ENCODE measurements at places on chromosomes 16 and 17.

DNA sequence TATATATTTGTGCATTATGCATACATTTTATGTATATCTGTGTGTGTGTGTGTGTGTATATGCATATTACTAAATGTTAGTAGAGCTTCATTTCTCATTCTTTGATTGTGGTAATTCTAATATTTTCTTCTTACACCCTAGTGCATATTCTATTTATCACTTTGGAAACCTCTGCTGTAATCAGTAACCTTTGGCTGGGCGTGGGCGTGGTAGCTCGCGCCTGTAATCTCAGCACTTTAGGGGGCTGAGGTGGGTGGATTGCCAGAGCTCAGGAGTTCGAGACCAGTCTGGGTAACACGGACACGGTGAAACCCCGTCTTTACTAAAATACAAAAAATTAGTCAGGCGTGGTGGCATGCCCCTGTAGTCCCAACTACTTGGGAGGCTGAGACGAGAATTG lies 26.9 kb downstream of the CPSF4L start:
- DNase-seq = no peak

DNA sequence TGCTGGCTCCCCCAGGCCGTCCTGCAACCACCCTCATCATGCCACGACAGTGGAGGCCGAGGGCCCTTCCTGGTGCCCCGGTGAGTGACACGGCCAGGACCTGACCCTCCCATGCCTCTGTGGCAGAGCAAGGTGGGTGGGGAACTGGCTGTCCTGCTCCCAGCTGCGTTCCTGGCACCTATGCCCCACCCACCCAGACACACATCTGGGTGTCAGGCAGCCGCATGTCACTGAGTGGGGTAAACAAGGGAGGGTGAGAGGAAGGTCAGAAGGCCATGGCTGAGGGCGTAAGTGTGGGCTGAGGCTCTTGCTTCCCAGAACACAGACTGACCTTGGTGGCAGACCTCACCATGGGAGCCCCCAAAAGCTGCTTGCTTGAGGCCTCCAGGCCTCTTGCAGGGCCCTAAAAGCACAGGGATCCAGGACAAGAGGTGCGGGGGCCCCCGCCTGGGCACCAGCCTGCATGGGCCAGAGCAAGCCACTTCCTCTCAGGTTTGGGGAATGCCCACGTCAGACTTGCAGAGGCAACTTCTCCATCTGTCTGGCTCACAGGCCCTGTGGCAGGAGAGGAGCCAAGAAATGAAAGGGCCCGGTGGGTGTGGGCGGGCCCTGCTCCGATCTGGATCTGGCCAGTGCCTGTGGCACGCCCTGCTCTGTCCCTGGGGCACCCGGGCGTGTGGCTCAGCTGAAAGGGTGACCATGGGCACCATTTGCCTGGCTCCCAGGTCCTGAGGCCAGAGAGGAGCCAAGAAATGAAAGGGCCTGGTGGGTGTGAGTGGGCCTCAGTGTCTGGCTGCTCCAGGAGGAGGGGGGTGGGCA lies 3.9 kb upstream of the CCDC57 start:
- DNase-seq = no peak

- no peak for DNase-seq
Observed at GRCh38 chr17:57461082-57461481, 204.8 kb downstream of the MSI2 start.

DNA sequence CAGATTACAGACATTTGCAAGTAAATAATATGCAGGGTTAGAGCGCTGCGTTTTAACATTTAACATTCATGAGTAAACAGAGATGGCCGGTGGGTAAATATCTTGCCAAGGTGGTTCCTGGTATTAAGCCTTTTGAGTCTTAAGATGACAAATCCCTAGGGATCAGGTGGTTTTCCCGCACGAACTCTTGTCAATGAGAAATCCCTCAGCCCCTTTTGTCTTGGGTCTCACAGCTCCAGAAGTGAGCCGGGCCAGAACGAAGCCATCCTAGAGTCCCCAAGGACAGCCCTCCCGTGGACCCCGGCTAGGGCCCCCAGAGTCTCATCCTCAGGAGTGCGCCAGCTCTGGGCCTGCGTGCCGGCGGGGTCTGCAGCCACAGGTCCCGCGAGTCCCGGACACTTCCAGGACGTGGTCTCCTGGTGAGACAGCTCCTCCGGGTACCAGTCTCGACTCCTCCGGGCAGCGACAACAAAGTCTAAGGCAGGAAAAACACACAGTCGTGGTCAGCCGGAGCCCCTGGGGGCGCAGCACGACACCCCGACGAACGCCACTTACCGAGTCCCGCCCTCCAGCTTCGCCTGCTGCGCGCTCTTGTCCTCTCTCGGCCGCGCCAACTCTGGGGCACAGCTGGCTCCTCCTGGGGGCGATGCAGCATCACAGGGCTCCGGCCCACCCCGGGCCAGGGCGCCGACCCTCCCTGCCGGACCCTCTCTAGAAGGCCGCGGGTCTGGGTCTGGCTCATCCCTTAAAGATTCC lies 13.3 kb downstream of the MIS12 start:
- no peak for DNase-seq

GRCh38 chr17:1365445-1366039 lies 34.5 kb downstream of the YWHAE start:
- DNase-seq = peak; percentile 69

- no peak for DNase-seq
Observed at GRCh38 chr17:16120937-16121336, 94.4 kb downstream of the NCOR1 start.

- no peak for DNase-seq
Observed at GRCh38 chr17:54348234-54348633, 525.5 kb downstream of the KIF2B start.

DNA sequence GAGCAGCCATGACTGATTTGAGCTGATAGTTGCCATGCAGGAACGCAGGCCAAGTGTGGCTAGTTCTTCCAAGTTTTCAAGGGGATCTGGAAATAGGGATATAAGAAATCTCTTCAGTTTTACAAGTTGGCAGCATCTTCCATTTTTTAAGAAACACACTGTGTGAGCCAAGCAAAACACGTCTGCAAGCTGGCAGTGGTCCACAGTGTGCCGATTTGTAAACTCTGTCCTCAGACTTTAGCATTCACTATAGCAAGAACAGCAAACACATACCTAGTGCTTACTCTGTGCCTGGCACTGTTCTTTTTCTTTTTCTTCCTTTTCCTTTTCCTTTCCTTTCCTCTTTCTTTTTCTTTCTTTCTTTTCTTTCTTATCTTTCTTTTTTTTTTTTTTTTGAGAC lies 2.9 kb downstream of the ORAI3 start:
- DNase-seq = no peak

GRCh38 chr17:46773221-46773605 lies 45.3 kb downstream of the WNT3 start:
- DNase-seq = peak; percentile 24

GRCh38 chr17:61806081-61806828 lies 57.1 kb downstream of the BRIP1 start:
- no peak for DNase-seq

DNA sequence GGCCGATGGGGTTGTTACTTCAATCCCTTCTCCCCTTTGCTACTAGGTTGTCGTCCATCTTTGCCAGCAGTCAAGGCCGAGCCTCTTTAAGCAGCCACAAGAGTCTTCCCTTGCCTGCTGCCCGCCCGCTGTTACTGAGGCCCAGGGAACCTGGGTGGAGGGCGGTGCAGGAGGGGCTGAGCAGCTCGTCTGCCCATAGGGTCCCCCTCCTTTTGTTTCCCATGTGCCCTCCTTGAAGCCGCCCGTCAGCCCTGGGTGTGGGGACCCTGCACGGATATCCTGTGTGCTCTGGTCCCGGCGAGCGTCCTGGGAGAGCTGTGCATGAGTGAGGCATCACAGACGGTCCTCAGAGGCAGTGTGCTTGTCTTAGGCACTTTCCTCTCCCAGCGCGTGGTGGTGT lies 37.9 kb upstream of the CAPN15 start:
- no peak for DNase-seq

- no peak for DNase-seq
Observed at GRCh38 chr17:32755045-32755805, 121.7 kb downstream of the MYO1D start.

DNA sequence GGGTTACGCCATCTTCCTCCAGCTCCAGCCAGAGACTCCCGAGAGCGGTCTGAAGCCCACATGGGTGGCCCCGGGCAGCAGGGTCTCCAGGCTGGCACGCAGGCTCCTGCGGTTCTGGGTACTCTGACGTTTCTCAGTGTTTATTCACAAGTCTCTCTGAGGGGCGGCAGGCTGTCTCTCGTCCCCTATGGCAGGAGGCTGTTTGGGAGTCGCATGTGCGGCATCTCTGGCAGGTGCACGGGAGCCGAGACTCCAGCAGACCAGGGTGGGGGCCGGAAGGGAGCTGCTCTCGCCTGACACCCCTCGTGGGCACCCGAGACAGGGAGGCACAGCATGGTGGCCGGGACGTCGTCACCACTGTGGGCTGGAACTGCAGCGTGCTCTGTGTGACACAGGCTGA lies 48.1 kb downstream of the ZNF778 start:
- DNase-seq = no peak

DNA sequence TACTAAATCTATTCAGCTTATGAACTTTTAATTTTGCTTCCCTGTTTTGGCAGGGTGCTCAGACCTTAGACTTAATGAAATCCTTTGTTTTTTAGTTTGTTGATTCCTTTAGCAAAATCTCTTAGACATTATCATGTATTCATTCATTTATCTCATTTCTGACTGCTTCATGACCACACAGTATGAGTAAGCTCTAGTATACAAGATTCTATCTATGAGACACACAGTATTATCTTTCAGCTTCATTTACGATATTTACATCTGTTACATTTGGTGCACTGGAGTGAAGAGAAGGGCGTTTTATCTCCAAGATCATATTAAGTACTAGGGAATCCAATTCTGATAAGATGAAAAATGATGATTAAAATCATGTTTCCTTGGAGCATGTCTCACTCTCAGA lies 448.1 kb upstream of the CA10 start:
- DNase-seq = no peak

- no peak for DNase-seq
Observed at GRCh38 chr16:87465879-87466278, 26.9 kb downstream of the ZCCHC14 start.

- no peak for DNase-seq
Observed at GRCh38 chr17:1009229-1010085, 12.5 kb downstream of the TIMM22 start.

DNA sequence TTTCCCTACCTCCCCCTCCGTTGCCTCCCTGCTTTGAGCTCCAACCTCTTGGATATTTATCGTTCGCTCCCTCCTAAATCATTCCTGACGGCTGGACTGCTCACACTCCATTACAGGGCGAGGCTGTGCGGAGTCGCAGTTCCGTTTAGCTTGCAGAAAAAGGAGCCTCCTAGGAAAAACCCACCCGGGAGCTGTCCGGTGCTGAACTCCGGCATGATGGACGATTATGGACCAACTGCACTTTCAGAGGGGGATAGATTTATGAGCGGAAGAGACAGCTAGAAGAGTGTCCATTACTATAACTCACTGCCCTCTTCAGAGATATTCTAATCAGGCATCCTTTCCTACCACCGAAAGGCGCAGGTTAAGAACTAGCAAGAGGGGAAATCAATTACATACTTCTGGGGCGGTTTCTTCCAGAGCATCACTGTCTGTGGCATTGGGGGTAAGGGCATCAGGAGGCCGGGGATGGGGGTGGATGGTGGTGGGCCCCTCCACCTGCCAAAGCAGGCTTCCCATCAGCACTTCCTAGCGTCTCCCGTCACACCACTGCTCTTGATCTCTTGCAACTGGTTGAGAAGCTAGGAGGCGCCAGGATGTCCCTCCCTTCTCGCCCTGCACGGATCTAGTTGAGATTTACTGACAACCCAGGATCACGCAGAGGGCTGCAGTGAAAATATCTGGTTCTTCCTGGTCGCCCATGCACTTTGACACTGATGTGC lies 251.2 kb downstream of the ENGASE start:
- DNase-seq = peak; percentile 31

DNA sequence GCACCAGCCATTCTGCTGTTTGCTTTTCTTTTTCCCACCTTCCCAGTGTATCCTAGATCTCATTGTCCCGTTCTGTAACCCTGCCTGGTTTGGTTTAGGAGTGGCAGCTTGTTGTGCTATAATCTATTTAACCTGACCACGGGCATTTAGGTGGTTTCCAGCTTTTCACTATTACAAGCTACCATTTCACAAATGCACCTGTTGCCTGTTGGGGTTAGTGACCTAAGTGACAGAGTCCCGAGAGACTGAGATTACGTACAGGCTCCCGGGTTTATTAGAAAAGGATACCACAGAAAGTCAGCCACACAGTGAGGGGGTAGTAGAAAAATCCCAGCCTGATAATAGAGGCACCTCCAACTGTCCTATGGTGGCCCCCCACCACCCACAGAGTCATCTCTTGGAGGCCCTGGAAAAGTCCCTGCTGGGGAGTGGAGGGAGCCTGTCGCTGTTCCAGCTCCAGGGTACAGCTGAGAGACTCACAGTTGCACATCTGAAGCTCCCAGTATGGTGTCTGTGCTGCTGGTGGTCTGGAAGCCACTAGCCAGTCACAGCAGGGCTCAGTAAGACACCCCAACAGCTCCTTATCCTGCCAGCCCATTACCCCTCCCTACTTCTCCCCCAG lies 21.2 kb downstream of the CLEC16A start:
- DNase-seq = peak; percentile 30

DNA sequence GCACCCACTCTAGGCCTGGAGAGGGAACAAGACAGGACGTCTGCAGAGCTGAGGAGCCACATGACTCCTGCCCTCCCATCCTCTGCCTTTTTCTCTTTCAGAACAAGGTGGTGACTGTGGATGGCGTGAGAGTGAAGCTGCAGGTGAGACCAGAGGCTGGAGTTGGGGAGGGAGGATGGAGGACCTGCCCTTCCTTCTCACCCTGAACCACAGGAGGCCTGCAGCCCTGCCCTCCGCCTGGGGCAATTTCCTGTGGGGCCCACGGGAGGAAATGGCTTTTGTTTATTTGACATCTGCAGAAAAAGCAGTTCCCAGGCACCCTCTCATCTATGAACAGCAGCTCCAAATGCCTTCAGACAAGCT lies 5.1 kb downstream of the RAB37 start:
- peak; percentile 88 for DNase-seq

GRCh38 chr16:971582-971905 lies 760 bp upstream of the LMF1 start:
- no peak for DNase-seq

- DNase-seq = no peak
Observed at GRCh38 chr17:70763018-70763417, 593.7 kb downstream of the KCNJ2 start.

DNA sequence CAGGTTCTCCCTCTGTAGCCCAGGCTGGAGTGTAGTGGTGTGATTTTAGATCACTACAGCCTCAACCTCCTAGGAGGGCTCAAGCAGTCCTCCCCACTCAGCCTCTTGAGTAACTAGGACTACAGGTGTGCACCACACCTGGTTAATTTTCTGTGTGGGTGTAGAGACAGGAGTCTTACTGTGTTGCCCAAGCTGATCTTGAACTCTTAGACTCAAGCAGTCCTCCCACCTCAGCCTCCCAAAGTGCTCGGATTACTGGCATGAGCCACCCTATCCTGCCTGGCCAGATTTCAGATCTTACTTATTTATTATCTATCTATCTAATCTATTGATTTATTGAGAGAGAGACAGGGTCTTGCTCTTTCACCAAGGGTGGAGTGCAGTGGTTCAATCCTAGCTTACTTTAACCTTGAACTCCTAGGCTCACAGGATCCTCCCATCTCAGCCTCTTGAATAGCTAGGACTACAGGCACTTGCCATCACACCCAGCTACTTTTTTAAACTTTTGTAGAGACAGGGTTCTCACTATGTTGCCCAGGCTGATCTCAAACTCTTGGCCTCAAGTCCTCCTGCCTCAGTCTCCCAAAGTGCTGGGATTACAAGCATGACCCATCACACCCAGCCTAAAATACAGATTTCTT lies 61.8 kb downstream of the TUBD1 start:
- no peak for DNase-seq
